ENCODE measurements at places on chromosomes 3 and 15. TPM values are rescaled to one million over a fixed set of nuclear protein-coding genes. Genes with fewer than 3 reads are reported as not detected.

DNA sequence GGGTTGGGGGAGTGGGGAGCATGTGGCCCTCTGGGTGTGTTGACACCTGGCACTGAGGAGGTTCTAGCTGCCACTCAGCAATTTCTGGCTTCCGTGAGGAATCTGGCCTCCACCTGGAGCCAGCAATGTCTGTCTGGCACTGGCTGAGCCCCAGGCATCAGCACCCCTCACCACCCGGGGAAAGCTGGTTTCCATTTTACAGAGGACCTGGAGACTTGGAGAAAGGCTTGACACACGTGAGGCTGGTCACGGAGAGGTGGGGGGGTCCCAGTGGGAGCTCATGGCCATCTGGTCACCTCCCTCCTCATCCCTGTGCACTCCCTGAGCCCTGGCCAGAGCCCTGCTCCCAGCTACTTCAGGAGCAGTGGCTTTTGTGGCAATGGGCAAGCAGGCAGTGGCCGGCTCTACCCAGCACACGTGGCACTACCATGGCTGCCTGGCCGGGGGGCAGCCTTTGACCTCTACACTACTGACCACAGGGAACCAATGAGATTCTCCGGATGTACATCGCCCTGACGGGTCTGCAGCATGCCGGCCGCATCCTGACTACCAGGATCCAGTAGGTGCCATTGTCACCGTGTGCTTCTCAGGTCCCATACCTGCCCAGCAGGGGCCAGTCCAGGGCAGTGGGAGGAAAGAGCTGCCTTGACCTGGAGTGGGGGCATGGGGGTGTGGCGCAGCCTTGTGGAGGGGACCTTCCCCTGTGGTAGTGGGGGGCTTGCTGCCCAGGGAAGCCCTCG lies 28.5 kb downstream of the ACAD9 start:
- DNase-seq, result no peak

GRCh38 chr3:59290358-59290757 lies 240.5 kb upstream of the CFAP20DC start:
- DNase-seq, result no peak

The VEPH1 gene
- total RNA-seq, result 25.0 TPM

GRCh38 chr15:27057904-27058645 lies 87.1 kb downstream of the GABRG3 start:
- no peak for DNase-seq

GRCh38 chr3:105746231-105746996 lies 122.4 kb downstream of the CBLB start:
- DNase-seq, result no peak

DNA sequence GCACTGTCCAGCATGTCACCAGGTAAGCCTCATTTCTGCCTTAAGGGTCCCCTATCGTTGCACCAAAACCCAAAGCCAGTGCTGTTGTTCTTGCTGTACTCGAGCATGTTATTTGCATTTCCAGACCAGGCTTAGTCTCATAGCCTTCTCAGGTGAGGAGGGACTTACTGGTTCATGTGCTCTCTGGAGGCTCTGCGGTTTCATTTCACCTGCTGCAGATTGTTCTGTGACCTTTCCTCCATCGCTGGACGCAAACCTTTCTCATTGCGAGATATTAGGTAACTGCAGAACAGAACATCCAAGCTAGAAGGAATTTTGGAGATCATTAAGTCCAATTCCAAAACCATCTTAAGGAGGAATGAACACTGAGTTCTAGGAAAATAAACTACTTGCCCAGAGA lies 187.3 kb upstream of the BCL6 start:
- no peak for DNase-seq

The SNTN gene
- not detected for total RNA-seq

The TERC gene
- 145 TPM for total RNA-seq

DNA sequence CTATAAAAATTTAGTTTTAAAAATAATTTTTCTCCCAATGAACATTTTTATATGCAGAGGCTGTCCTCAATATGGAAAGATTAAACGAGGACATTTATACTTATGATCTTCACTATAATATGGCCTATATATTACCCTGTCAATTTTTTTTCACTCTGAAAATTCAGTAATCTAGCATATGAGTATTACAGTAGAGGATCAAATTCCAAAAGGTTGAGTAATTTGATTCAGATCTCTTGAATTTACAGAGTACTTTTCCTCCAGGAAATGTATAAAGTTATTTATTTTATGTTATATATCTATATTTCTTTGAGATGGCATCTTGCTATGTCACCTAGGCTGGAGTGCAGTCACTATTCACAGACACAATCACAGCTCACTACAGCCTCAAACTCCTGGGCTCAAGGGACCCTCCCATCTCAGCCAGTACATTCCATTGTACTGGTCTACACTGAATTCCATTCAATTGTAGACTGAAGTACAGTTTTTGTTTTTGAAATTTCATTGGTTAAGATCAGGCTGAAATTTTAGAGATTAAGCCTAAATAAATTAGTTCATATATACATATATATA lies 16.3 kb upstream of the TRPM7 start:
- no peak for DNase-seq

DNA sequence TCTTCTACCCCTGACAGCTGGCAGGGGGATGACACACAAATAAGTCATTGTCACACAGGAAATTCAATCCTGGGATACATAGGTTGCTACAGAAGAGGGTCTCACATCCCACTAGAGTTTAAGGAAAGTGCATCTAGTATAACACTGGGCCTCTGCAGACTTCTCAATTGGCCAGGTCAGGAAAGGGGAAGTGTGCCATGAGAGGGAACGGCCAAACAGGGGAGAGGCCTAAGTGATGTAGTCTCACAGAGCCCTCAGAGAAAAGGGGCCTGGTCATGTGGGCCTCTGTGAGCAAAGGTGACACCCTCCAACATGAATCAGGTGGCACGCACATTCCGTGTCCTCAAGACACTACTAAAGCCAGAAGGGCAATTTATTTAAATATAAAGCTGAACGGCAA lies 11.2 kb downstream of the ZXDC start:
- DNase-seq, result no peak

DNA sequence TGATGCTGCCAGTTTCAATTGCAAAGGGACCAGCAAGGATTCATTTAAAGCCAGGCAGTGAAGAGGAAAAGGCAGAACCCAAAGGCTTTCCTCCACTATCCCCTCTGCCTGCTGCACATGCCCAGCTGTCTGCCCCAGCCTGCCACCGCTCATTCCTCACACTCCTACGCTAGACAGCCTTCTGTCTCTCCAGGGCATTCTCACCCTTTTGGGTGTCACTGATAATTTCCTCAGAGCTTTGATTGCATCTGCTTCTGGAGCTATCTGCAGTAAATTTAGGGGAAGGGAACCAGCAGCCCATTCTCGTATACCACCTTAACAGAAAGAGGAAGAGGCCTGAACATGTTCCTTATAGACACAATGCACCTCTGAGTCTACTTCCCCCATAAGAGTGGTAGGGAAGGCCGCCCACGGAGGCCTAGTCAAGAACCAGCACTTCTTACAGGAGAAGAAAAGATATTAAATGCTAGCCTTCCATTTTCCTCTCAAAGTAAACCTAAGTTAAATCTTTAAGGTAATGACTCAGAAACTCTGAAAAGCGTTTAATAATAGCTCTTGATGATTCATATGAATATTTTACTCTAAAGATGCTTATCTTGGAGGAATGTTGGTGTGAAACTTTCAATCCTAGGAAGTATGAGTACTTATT lies 20.9 kb downstream of the NUDT16 start:
- DNase-seq, result peak; percentile 54

The PRSS50 gene
- not detected for total RNA-seq

GRCh38 chr3:196990601-196991007 lies 22.0 kb upstream of the PIGZ start:
- no peak for DNase-seq

- peak; percentile 95 for DNase-seq
Measured at GRCh38 chr15:67127965-67128364, 62.6 kb downstream of the SMAD3 start.

The GOLGA6L9 gene
- 2.1 TPM for total RNA-seq

- DNase-seq, result no peak
Measured at GRCh38 chr3:170529912-170530311, 56.0 kb downstream of the SLC7A14 start.

- no peak for DNase-seq
Measured at GRCh38 chr3:53489787-53490458, 4.5 kb upstream of the CACNA1D start.

DNA sequence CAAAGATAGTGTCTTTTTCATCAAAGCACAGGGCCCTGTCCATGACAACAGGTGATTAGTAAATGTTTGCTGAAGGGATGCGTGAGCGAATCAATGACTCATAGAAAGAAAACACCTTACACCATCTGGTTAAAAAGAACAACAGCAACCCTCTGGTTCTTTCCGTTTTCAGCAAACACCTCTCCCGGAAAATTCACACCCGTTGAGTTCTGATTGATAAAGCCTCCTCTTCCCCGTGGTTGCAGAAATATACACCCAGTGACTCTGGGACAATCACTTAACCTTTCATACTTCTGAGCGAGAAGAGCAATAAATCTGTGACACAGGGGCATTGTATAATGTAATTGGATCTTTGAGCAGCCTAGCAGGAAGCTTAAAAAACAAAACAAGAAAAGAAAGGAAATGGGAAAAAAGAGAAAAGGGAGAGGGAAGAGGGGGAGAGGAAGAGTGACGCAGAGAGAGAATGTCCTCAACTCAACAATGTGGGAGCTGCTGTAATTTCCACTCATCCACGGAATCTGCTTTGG lies 37.6 kb downstream of the ADAMTS9 start:
- no peak for DNase-seq

DNA sequence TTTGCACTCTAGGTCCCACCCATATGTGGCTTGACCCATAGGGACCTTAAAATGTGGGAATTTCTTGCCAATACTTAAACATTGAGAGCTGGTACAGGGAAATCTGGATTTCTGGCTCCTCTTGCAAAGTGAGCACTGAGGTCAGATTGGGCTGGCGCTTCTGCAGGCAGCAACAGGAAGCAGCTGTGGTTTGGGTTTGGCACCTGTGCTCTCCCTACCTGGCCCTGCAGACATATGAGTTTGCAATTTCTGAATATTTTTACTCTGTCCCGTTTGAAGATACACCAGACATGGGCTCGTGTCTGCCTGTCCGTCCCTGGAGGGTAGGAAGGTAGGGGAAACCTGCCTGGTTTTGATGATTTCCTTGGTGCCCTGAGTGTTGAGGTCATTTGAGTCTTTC lies 74.8 kb upstream of the SEC13 start:
- DNase-seq, result no peak

DNA sequence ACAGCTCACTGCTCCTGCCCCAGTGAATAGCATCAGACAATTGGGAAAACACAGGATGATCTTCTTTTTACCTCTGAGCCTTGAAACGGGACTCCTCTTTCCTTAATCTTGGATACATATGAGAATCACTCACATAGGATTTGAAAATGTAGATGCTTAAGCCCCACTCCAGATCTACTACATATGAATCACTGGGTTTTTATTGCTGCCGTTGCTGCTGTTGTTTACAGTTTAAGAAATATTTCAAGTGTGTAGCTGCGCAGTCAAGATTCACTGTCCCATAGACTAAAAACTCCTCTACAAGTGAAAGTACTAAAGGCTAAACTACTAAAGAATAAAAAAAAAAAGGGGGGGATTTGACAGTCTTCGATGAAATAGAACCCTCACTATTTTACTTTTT lies 765.9 kb downstream of the NTRK3 start:
- DNase-seq, result no peak

- no peak for DNase-seq
Measured at GRCh38 chr3:30156586-30157498, 449.6 kb upstream of the TGFBR2 start.

- DNase-seq, result no peak
Measured at GRCh38 chr15:66496951-66497501, 536 bp downstream of the SNAPC5 start.

GRCh38 chr3:25125201-25125600 lies 302.9 kb upstream of the RARB start:
- no peak for DNase-seq

DNA sequence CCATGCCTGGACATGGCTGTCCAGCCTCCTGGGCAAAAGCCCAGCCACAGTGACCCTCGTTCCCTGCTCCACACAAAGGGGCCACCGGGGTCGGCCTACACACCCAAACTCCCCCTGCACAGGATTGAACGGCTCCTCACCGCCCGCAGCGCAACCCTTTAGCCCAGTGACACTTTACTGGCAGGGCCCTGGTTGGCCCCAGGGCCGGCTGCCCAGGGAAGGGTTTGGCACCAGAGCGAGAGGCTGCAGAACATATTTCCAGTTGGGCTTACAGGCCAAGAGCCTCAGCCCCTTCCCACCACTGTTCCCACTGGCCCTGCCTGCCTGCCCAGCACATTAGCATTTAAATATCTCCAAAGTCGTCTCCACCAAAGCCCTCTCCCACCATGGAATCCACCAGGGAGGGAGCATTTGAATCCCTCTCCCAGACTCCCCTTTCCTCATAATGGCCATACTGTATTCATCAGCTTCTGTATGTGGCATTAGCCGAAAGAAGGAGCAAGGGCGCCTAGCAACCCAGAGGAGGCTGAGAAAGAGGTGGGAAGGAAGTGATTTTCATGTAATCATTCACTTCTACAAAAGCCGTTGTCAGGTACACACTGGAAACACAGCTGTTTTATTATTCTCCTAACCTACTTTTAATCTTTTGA lies 85.4 kb downstream of the SLC6A11 start:
- no peak for DNase-seq

DNA sequence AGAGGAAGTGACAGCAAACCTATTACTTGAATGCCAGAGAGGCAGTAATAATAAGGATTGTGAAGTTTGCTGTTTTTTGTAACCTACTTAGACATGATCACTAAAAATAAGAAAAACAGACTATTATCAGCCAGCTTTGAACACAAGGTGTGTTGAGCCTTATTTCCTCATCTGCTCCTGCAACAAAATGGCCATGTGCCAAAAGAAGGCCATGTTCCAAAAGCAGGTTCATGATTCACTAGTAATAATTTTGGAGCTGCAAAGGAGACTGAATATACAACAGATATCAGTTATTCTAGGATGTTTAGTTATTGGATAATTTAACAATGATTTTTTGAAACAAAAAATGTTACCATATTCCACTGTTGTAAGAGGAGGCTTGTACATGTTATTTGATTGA lies 578.7 kb downstream of the SQOR start:
- no peak for DNase-seq

The TMEM108 gene
- not detected for total RNA-seq

GRCh38 chr3:58952128-58952917 lies 97.5 kb downstream of the CFAP20DC start:
- DNase-seq, result no peak

The BCL2A1 gene
- total RNA-seq, result not detected

DNA sequence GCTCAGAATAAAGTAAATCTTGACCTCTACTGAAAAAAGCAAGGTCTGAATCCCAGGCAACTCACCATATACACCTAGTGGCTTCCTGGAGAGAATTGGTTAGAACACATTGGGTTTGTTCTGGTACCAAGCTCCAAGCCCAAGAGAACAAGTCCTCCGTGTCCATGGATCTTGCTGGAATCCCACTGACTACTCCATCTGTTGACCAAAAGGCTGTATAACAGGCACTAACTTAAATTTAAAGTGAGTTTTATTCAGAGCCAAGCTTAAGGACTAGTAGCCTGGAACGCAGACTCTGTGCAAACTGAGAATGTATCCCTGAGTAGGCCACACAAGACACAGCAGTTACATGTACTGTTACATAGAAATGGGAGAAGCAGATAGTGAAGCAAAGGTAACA lies 342.1 kb upstream of the LRRC3B start:
- no peak for DNase-seq

GRCh38 chr15:28133281-28133680 lies 34.2 kb upstream of the OCA2 start:
- DNase-seq, result no peak

GRCh38 chr15:22231603-22232002 lies 151.3 kb downstream of the OR4M2 start:
- no peak for DNase-seq

GRCh38 chr3:184942735-184943134 lies 130.8 kb downstream of the VPS8 start:
- no peak for DNase-seq

GRCh38 chr3:69738859-69739203 lies 433 bp upstream of the MITF start:
- no peak for DNase-seq

The FMN1 gene
- 0.36 TPM for total RNA-seq
